ENCODE measurements at places on chromosomes 7 and 10. TPM values are rescaled to one million over a fixed set of nuclear protein-coding genes. Genes with fewer than 3 reads are reported as not detected.

- H3K27me3 ChIP-seq = no peaks in the 10 kb centered on the region
- H3K4me1 ChIP-seq = peaks cover 81% of the 10 kb centered on the region
Measured at GRCh38 chr7:131066635-131067034, 261.0 kb upstream of the MKLN1 start.

DNA sequence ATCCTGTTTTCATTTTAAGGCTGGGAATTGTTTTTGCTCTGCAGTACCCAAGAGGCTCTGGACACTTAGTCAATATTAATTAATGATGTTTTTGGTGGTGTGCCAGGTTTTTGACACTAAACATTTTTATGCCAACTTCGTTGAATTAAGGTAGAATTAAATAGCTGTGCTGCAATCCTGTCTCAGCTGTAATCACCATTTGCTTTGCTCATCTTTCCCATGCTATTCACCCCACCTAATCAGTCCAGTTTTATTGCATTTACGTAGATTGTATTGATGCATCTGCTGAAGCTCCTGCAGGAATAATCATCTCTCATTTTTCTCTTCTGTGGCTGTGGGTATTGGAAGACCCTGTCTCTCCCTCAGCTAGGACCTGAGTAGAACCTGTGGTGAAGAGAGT, 52.6 kb upstream of the TRUB1 start:
- no peak for DNase-seq
- H3K4me3 ChIP-seq = no peak overlapping the region
- no peaks in the 10 kb centered on the region for H3K27me3 ChIP-seq
- H3K4me1 ChIP-seq = no peaks in the 10 kb centered on the region

DNA sequence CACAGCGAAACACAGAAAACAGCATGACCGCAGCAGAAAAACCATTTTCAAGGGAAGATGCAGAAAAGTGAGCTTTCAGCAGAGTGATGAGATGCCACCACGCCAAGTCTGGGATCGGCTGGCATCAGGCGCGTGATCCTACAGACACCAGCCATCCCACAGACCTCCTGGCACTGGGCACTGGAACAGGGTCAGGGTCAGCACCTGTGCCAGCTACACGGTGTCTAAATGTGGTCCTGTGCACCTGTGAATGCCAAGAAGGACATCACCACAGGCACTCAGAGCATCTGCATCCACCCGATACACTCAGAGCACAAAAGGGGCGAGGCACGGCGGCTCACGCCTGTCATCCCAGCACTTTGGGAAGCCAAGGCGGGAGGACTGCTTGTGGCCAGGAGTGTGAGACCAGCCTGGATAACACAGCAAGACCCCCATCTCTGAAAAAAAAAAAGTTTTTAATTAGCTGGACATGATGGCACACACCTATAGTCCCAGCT, 31.5 kb downstream of the STK32C start:
- no peak for DNase-seq
- no peaks in the 10 kb centered on the region for H3K4me1 ChIP-seq
- H3K4me3 ChIP-seq = no peak overlapping the region

NEUROD6 gene
- not detected for total RNA-seq

CALCR gene
- total RNA-seq = not detected
